Germinal center (tissue), 1 donor: ENCODE measurements at places on chromosomes 2 and 18.

- DNase-seq, result no peak
Observed at GRCh38 chr2:169007356-169007755, 23.8 kb downstream of the ABCB11 start.

GRCh38 chr18:60996326-60996725, 336.9 kb upstream of the CDH20 start:
- no peak for DNase-seq

DNA sequence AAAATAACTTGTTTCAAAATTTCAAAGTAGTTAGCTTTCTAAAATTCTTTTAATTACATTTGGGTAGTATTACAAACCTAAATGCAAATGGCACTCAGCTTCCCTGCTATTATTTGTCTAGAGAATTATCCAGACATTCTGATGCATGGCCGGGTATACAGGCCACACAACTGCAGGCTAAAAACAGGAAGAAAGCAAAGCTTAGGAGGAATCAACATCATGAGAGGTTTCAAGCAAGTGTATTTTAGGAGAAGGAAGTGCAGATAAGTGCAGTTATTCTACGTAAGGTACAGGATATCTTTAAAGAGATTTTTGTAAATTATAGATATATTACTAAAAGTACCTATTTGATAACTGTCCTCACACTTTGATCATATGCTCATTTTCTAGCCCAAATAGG, 46.8 kb upstream of the RNU4ATAC start:
- DNase-seq, result no peak

- DNase-seq, result peak; percentile 4
Observed at GRCh38 chr2:76197842-76198448, 487.2 kb upstream of the GCFC2 start.

DNA sequence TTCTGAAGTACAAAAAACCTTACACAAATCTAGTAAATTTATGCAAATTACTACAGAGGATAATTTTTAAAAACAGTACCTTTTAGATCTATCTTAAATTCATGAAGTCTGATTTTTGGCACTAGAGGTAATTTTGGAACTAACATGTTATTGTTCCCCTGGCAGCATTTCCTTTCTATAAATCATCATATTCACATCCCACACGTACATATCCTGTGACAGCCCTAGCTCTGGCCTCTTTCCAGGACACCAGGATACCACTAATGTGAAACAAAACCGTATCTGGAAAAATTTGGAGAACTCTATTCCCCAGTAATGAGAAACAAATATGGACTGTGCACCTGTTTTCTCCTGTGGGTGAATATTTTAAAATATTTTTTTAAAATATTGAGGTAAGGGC, 14.0 kb upstream of the BIRC6 start:
- DNase-seq, result no peak

- DNase-seq, result no peak
Observed at GRCh38 chr2:13558368-13558767, 841.6 kb downstream of the TRIB2 start.

DNA sequence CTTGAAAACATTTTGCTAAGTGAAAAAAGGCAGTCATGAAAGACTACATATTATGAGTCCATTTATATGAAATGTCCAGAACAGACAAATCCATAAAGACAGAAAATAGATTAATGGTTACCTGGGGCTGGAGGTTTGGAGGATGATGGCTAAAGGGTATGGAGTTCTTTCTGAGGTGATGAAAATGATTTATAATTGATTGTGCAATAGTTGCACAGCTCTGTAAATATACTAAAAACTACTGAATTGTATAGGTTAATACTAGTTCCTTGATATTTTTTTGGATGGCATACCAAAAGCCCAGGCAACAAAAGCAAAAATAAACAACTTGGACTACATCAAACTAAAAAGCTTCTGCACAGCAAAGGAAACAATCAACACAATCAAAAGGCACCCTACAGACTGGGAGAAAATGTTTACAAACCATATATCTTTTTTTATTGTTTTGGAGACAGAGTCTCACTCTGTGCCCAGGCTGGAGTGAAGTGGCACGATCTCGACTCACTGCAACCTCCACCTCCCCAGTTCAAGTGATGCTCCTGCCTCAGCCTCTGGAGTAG, 21.5 kb downstream of the SOS1 start:
- no peak for DNase-seq

DNA sequence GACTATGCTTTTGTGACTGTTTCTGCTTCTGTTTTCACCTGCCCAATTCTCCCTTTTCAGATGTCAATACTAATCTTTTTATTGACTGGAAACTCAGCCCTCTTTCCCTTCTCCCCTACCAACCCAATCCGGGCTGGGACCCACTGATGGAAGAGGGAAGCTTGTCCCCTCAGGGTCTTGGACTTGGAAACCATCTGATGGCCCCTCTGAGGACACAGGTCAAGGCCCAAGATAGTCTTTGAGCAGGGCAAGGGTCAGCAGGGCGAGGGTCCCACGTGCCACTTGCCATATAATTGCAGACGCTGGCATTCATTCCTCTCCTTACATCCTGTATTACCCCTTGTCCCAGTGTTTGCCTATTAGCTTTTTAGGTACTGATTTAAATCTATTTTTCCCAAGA, 678.2 kb upstream of the FANCL start:
- DNase-seq, result no peak

DNA sequence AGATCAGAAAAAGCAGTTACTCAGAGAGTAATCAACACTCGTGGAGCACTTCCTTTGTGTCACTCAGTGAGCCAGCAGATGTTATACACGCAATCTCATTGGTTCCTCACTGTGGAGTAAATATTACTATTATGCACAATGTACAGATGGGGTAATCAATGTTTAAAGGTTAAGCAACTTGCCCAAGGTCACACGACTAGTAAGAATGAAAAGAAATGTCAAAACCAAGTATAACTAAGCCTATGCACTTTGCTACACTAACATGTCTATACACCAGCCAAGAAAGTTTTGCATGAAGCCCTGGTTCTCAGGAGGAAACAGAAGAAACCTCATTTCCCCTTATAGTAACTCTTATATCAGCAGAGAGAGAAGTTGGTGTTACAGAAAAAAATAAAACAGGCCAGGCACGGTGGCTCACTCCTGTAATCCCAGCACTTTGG, 5.4 kb downstream of the METTL21A start:
- peak; percentile 65 for DNase-seq

DNA sequence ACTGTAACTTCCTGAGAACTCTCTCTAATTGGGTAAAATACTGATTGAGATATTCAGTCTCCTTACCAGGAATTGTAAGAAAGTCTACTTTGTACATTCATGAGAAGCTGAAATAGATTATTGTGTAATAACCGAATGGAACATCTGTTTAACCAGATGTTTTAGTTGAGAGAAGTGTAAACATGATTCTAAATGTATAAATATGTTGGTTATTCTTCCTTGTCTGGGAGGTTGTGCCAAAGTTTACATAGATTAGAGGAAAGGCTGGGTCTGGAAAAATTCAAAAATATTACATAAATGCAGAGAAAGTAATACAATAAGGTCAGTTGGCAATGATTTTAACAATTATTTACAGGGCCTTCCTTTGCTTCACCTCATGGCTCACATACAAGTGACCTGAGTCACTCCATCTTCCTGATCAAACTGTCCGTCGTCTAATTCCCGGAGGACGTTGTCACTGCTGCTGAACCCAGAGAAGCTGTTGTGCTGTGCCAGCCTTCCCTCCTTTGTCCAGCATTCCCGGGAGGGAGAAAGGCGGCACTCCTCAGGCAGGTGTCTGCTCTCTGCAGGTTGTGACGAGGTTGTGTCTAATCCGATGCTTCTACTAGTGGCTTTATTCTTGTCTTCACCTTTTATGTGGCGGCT, 55.9 kb downstream of the MOB4 start:
- no peak for DNase-seq

GRCh38 chr18:39886136-39886535, 2068.9 kb upstream of the PIK3C3 start:
- DNase-seq, result no peak

DNA sequence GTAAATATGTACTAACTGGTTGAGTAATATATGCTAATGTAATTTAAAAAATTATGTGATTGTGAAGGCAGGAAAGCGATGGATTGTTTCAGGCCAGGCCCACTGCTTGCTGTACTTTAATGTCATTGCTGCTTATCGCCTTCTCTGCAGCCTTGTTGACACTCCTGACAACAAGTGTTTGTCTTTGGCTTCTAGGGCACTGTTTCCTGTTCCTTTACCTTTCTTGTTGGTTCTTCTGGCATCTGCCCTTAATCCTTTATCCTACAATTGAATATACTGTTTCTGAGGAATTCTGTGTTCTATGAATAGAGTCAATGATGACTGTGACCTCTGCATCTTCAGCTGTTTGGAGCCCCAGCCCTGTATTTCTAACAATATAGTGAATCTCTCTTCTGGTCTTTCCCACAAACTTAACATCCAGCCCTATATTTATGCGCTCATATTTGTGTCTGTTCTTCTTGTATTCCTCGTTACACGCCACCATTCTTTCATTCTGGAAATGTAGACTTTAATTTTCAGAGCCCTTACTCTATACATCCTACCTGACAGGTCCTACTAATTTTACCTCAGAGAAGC, 17.6 kb downstream of the ACSL3 start:
- DNase-seq, result no peak

GRCh38 chr2:204012072-204012653, 75.6 kb downstream of the ICOS start:
- DNase-seq, result no peak

GRCh38 chr2:67702284-67702683, 305.2 kb downstream of the ETAA1 start:
- DNase-seq, result no peak

DNA sequence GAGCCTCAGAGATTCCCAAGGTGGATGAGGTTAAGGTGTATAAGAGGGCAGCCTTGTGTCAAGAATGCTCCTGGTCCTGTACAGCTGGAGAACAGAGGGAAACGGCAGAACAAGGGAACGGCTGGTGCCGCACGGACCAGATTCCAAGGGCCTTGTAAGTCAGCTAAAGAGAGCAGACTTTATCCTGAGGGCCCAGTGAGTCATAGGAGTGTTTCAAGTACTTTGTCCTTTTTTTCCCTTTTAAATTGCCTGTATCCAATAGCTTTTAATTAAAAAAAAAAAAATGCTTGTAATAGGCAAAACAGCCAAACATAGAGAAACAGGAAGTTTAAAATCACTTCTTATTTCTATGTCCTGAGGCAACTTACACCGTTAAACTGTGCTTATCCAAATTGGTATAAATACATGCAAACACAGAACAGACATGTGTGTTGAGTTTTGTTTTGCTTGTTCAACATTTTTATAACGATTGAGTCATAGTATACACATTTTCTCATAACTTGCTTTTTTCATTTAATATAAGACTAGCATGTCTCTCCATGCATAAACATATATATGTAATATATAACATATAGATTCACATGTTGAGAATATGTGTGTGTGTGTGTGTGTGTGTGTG, 42.1 kb upstream of the EVA1A start:
- no peak for DNase-seq

DNA sequence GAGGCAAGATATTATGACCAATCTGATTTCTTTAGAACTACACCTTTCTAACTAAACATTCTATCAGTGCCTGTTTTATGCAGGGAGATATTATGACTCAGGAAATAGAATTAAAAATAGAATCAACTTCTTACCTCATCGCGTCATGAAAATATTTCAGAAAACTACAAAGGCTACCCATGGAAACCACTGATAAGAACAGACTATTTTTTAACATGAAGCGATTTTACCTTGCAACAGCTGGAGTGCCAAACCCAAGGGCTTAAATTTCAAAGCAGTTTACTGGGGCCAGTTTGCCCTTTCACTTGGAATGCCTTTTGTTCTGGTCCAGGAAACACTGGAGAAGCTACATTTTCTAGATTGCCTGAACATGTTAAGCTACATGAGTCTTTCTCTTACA, 304.8 kb upstream of the CCDC68 start:
- DNase-seq, result no peak

DNA sequence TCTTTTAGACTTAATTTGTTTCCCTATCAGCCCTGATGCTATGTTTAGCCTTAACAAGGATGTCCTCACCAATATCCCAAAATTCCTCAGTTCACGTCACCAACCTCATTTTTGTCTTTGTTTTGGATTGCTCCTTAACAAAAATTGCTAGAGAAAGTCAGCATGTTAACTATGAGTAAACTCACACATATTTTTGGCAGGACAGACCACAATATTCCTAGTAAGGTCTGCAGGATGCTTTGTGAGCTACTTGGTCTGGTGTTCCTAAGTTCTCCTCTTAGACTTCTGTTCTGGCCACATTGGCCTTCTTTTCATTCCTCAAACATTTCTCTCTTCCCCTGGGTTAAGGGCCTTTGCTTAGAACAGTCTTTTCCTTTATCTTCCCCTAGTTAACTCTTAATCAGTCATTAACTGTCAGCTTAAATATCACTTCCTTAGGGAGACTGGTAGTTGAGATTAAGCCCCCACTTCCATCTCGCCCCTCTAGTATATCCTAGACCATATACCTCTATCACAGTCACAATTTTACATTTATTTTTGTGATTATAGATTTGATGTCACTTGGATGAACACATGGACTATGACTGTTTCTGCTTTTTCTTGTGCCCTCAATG, 116.2 kb downstream of the ADCYAP1 start:
- DNase-seq, result no peak

GRCh38 chr2:189835855-189836558, 51.8 kb downstream of the PMS1 start:
- no peak for DNase-seq

DNA sequence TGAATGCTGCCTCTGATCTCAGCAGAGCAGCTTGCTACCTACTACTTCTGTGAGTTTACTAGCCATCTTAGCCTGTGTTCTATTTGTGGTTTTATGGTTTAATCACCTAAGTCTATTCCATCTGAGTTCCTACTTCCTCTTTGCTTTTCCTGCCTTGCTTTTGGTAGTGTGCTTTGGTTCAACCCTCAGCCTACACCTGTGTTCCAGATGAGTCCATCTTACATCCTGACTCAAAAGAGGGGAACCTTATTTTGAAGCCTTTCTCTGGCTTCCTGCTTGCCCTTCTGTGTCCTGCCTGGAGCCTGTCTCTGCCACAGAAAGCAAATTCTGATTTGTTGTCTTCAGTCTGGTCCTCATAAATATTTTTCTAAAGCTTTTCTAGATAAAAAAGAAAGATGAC, 530.3 kb upstream of the MEX3C start:
- DNase-seq, result peak; percentile 5

- DNase-seq, result no peak
Observed at GRCh38 chr18:46265196-46266156, 161.3 kb downstream of the HAUS1 start.
